ENCODE measurements at places on chromosomes 2 and 18. TPM values are rescaled to one million over a fixed set of nuclear protein-coding genes. Genes with fewer than 3 reads are reported as not detected.

NT5DC4 gene
- not detected for total RNA-seq

SCN9A gene
- total RNA-seq = 7.8 TPM

LGALSL gene
- total RNA-seq = 3.8 TPM

RAMP1 gene
- 10.5 TPM for total RNA-seq

GALR1 gene
- not detected for total RNA-seq

NAT8 gene
- not detected for total RNA-seq

IGFBP2 gene
- 4.7 TPM for total RNA-seq

MC5R gene
- not detected for total RNA-seq

IER3IP1 gene
- 39.0 TPM for total RNA-seq

FEV gene
- not detected for total RNA-seq

HOXD13 gene
- total RNA-seq = 0.09 TPM

PIEZO2 gene
- total RNA-seq = 97.7 TPM

ANKRD29 gene
- total RNA-seq = 7.3 TPM

ELAC1 gene
- total RNA-seq = 5.4 TPM

CCL20 gene
- 0.28 TPM for total RNA-seq

RHBDD1 gene
- 22.8 TPM for total RNA-seq

SNX17 gene
- 143 TPM for total RNA-seq

SPC25 gene
- total RNA-seq = 0.28 TPM

PROKR1 gene
- total RNA-seq = not detected

IL1R1 gene
- total RNA-seq = 193 TPM

RESP18 gene
- not detected for total RNA-seq
